ENCODE measurements at places on chromosomes 2 and 18. TPM values are rescaled to one million over a fixed set of nuclear protein-coding genes. Genes with fewer than 3 reads are reported as not detected.

Gene SUPT7L
- total RNA-seq, result 29.7 TPM

Gene STARD6
- total RNA-seq, result not detected

Gene NFE2L2
- 50.7 TPM for total RNA-seq

DNA sequence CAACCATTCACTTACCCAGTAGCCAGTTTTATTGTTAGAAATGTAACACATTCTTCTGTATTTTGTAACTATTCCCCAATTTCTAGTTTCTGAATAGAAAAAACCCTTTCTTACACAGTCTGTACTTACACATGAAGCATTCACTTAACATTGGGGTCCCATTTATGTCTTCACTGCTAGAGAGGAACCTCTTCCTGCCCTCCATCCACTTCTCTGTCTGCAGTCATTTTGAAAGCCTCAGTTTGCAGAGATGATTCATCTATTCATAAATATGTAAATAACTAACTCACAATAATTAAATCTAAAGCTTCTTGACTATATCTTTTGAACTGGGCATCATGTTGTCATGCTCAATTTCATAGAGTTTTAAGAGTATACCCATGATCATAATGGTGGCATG is 55.9 kb downstream of the ZRANB3 start:
- H3K27ac ChIP-seq, result no peak overlapping the region
- no peaks in the 10 kb centered on the region for H3K27me3 ChIP-seq
- H3K4me3 ChIP-seq, result no peak overlapping the region
- no peaks in the 10 kb centered on the region for H3K4me1 ChIP-seq
- DNase-seq, result no peak

DNA sequence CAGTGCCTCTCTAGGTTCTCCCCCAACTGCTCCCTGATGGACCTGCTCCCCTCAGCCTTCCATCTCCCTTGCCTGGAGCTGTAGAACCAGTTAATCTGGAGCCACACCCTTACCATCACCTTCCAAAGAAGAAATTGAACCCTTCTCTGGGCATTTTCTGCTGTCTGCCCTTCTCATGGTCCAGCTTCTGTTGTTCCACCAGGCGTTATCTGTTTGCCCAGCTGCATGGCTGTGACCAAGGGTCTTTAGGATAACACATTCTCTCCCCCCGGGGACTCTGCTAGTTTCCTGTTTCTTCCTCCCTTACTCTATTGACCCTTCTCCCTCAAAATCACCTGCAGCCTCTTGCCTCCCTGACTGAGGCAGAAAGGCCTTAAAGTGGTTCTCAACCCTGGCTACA is 3.2 kb upstream of the ANKRD53 start:
- no peak for DNase-seq
- no peaks in the 10 kb centered on the region for H3K36me3 ChIP-seq
- no peak overlapping the region for H3K27ac ChIP-seq

GRCh38 chr2:30336084-30336483 is 104.8 kb downstream of the LBH start:
- no peaks in the 10 kb centered on the region for H3K27me3 ChIP-seq
- H3K27ac ChIP-seq, result peak overlapping the region; percentile 59
- no peak overlapping the region for H3K4me3 ChIP-seq
- no peaks in the 10 kb centered on the region for H3K36me3 ChIP-seq
- peaks cover 45% of the 10 kb centered on the region for H3K4me1 ChIP-seq

GRCh38 chr2:64605026-64605471 is 48.7 kb downstream of the SERTAD2 start:
- H3K4me1 ChIP-seq, result peaks cover 24% of the 10 kb centered on the region
- no peak for DNase-seq
- no peaks in the 10 kb centered on the region for H3K36me3 ChIP-seq

Measured in left ventricle myocardium inferior (tissue), 1 donor.